Skin of body (tissue), 3 donors: ENCODE measurements at places on chromosomes 4 and X. TPM values are rescaled to one million over a fixed set of nuclear protein-coding genes. Genes with fewer than 3 reads are reported as not detected.

GRCh38 chr4:40327340-40327739 is 7.8 kb upstream of the CHRNA9 start:
- no peak for DNase-seq

DNA sequence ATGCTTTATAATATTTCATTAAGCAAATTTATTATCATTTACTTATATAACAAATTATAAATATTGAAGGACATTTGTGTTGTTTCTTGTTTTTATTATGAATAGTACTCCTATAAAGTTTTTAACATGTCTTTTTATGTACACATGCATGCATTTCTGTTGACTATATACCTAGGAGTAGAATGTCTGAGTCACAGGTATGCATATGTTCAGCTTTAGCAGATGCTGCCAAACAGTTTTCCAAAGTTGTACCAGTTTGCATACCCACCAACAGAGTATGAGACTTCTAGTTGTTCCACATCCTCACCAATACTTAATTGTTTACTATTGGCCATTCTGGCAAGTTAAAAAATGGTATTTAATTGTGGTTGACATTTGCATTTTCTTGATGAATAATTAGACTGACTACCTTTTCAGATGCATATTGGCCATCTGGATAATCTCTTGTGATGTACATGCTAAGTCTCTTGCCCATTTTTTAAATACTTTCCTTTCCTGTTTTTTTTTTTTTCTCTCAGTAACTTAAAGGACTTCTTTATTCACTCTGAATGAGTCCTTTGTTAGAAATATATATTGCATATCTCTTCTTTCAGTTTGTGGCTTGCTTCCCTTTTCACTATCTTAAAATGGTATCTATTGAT is 132.2 kb upstream of the TRIM2 start:
- no peak for DNase-seq

DNA sequence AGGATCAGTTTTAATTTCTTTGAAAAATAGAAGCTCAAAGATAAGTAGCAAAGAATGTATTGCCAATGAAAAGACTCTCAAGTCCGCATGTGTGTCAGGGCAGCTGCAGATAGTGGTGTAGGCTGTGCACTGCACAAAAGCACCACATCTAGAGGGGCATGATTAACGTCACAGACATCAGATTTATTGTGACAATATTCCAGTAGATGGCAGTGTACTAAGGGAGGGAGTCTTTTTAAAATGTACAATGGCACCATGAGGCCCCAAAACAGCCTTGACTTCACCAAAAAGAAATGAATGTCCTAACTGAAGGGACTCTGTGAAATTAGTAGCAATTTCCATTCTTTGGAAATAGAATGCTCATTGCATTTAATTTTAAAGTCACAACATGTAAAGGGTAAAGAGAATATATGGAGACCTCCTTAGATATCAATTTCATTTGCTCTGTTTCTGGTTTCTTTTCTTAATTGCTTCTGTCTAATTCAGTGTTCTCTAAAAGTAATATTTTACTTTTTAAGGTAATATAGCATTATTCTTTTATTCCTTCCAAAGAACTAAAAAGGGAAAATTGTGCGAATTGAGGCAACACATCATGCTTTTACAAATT is 98.4 kb downstream of the ZNF827 start:
- DNase-seq, result peak; percentile 15

The HSFX2 gene
- total RNA-seq, result not detected

DNA sequence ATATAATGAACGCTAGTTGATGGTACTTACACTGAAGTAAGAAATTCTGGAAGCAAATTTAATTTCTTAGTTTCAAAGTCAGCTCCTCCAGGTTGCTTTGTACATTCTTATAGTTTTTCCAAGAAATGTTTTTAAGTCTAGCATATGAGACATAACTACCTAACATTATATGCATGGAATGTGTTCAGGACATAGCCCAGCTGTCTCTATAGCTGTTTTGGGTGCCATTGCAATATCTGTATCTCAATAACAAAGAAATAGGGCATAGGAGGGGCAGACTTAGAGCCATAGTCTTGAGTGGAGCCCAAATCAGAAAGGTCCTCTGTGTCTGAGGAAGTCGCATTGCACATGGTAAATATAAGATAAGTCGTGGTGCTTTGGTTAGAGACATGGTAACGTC is 143.4 kb downstream of the CBR4 start:
- DNase-seq, result no peak

- no peak for DNase-seq
These were observed 19.8 kb downstream of the CPE start for GRCh38 chr4:165398570-165398969.

DNA sequence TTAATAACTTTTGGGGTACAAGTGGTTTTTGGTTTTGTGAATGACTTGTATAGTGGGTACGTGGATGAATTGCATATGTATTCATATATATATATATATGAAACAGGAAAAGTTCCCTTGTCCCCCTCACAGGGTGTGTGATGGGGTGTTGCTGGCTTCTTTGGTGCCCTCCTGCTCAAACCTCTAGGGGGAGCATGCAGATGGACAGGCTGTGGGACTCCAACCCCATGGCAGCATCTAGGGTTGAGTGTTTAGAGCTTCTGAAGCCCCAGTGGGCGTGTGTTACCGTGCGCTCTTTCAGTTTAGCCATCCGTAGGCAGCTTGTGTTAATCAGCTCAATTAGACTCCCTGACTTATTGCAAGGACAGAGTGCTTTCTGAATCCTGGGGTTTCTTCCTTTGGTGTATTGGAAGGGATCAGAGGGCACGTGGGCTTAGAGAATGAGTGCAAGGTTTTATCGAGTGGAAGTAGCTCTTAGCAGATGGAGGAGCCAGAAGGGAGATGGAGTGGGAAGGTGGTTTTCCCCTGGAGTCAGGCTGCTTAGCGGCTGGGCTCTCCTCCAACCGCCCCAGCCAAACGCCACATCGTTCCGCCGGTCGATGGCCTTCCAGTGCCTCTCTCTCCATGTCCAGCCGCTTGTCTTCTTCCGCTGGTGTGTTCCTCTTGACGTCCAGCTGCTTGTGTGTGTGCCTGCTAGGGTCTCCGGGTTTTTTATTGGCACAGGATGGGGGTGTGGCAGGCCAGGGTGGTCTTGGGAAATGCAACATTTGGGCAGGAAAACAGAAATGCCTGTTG is 674.4 kb upstream of the LCORL start:
- DNase-seq, result no peak

The TNIP3 gene
- 0.10 TPM for total RNA-seq

DNA sequence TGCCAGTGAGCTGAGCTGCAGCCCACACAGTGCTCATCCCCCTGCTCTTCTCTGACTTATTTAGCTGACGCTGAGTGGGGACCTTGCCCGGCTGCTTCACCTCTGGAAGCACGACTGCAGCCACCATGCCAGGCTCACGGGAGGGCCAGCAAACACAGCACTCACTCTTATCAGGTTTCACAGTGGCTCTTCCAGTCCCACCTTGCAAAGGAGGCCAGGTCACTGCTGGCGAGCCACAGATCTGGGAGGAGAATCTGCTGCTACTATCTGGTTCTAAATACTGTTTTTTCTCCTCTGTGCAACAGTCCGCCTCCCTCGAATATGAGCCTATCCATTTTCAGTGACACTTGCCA is 6.7 kb upstream of the SPON2 start:
- DNase-seq, result no peak

GRCh38 chr4:19051831-19052230 is 1030.3 kb upstream of the LCORL start:
- DNase-seq, result peak; percentile 26

DNA sequence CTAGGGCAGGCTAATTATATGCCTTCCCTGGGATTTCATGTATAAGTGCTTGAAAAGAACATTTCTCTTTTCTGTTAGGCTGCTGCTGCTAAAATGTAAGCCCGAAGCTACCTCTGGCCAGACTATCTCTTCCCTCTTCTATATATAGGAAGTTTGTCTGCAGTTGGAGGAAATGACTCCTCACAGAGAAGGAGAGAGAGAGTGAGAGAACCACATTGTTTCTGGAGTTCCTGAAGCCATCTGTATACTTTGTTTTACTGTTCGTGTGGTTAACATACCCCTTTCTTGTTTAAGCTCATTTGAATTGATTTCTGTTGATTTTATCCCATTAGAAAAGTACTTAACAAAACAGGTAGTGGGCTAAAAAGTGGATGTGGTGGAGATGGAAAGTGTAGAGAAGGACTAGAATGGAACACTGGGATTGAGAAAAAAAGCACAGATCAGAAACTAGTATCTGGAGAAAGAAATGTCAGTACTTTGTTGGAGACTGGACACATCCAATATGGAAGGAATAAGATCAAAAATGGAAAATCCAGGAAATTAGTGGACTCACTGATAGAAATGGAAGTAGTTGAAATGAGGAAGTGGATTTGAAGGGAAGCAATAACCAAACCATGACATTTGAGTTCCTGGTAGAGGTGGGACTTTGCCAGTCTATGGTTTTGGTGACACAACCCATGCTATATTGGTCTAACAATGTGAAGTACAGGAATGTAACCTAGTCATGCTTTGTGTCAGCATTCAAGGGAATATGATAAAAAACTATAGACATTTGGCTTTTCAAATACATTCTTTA is 112.6 kb downstream of the TMA16 start:
- DNase-seq, result no peak

The RAB41 gene
- total RNA-seq, result not detected

The MMRN1 gene
- 16.5 TPM for total RNA-seq

GRCh38 chr4:137343221-137343620 is 189.1 kb downstream of the PCDH18 start:
- no peak for DNase-seq

DNA sequence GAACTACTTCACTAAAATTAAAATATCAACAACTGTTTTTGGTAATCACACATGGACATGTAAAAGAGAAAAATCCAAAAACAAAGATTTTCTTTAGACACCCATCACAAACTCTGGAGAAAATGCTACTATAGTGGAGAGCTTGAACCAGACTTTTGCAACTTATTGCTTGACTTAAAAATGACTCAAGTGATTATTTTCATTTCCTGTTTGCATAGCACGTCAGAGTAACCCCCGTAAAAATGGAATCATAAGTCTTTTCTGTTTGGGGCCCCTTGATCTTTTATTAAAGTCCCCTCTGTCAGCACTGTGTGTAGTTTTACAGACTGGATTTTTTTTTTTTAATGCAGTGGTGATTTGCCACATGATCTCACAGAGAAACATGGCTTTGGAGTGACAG is 79.5 kb downstream of the PRKG2 start:
- no peak for DNase-seq

DNA sequence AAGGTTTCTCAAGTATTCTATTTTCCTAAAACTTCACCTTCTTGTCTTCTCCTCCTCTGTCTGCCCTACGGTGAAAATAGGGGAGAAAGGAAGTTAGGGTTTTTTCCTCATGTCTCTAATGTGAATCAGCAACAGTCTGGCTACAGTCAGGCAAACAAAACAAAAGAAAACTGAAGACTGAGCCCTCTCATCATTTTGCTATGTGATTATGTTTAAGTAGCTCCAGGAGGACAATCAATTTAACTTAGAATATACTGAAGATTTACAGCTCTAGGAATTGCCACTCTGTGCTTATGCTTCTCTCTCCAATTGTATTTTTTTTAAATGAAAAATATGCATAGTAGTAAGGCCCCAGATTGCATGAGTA is 316.2 kb downstream of the GPAT3 start:
- DNase-seq, result no peak
